NCI-H345 (cell line): ENCODE measurements at places on chromosomes 3 and 15.

DNA sequence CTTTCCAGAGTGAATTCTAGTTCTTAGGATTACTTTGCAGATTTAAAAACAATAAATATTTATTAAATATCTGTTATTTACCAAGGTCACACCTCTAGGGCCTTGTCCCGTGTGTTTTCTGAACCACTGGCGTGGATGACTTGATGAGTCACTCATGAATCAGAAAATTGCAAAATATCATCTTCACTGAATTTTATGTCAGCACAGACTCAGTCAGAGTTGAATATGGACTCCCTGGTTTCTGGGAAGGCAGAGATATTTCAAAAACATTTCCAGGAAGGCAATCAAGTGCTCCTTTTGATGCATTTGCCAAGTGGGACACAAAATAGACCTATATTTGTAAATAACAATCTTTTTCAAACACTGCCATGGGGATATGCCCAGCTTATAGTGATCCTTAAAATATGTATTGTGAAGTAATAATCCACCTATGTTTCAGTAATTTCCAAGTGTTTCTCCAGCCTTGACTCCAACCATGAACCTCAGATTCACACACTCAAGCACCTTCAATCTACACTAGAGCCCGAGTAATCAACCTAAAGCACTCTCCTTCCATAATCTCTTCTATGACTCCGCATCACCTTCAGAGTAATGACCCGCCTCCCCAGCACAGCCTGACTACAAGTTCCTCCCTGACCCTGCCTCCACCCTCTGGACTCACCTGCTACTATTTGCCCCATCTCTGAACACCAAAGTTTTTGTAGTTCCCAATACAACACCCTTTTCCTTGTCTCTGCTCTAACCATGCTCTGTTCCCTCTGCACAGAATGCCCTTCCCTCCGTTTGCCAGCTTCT lies 24.3 kb downstream of the DPH3 start:
- DNase-seq, result no peak

- no peak for DNase-seq
Observed at GRCh38 chr15:79283252-79284048, 928 bp downstream of the ANKRD34C start.

GRCh38 chr15:100926258-100926657 lies 7.1 kb downstream of the LRRK1 start:
- no peak for DNase-seq

DNA sequence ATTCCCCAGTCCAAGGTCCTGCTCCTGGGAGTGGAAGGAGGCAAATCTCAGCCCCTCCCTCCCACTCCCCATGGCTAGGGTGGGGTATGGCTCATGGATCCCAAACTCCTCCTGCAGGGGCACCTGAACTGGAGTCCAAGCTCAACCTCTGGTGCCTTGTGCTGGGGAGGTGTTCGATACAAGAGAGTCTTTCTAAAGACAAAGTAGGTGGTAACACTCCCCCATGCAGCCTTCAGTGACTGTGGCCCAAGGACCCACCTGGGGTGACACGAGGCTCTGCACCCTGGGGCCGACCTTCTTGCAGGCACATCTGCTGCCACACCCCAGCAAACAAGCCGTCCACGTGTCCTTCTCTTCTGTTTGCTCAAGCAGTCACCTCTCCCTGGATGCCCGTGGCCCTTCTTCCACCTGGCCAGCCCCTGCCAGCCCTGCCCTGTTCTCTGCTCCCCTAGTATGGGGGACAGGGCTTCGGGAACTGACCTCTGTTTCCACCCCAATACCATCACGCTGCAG lies 36.7 kb upstream of the SLC6A11 start:
- no peak for DNase-seq

DNA sequence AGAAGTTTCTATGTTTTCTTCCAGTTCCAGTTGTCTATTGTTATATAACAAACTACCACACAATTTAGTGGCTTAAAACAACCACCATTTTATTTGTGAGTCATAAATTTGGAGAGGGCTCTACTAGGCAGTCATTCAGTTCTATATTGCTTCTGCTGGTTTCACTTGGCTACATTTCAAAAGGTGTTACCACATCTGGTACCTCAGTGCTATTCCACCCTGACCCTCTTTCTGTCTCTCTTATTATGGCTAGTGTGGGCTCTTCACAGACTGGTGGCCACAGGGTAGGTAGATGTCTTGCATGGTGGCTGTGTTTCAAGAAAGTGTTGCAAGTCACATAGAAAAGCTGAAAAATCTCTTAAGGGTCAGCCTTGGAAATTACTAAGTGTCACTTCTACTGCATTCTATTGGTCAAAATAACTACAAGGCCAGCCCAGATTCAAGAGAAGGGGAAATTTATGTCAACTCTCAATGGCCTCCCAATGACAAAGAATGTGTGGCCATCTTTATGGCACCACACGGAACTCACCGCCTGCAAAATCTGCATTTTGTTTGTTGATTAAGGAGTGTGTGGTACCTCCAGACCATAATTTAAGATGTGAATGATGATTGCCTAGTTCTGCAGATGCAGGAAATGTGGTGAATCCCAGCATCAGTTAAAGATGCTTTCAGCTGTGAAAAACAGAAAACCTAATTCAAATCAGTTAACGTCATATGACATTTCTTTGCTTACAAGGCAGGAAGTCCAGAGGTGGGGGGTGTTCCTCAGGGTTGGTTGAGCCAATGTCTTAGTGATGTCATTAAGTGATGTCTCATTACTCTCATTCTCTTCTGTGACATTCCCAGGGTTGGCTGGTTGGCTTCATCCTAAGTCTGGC lies 105.8 kb upstream of the RASGRP1 start:
- DNase-seq, result no peak

GRCh38 chr15:88113613-88114308 lies 142.8 kb downstream of the NTRK3 start:
- no peak for DNase-seq

GRCh38 chr15:63497642-63498467 lies 6.5 kb upstream of the USP3 start:
- DNase-seq, result no peak

GRCh38 chr3:50600841-50601591 lies 10.6 kb downstream of the CISH start:
- peak; percentile 83 for DNase-seq

DNA sequence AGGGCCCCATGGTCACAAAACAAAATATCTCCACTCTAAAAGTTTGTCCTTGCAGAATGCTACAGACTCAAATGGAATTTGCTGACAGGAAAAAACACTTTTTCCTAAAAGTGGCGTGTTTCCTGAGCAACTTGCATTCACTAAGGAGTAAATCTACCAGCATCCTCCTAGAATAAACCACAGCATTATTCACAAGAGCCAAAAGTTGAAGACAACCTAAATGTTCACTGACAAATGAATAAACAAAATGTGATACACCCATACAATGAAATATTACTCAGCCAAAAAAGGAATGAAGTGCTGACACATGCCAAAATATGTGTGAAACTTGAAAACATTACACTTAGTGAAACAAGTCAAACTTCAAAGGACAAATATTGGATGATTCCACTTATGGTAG lies 28.9 kb downstream of the ITGB5 start:
- DNase-seq, result no peak

GRCh38 chr15:22806156-22806555 lies 19.7 kb downstream of the NIPA1 start:
- no peak for DNase-seq

- DNase-seq, result no peak
Observed at GRCh38 chr3:188553569-188553968, 399.6 kb downstream of the LPP start.

DNA sequence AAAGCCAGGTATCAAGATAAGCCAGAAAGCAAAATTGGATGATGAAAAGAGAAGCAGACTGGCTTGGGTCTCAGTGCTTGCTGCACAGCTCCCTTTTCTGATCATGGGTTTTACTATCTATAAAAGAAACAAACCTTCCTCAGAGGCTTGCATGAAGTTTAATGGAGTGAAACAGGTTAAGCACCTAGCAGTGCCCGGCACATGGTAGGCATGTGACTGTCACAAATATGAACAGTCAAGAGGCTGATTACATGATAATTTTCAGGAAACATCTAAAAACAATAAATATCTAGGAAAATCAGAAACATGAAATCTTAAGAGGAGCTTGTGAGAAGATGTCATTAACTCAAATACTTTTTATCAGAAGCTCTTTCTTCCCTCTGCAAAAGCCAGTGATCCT lies 519.2 kb downstream of the EPHB1 start:
- DNase-seq, result no peak

DNA sequence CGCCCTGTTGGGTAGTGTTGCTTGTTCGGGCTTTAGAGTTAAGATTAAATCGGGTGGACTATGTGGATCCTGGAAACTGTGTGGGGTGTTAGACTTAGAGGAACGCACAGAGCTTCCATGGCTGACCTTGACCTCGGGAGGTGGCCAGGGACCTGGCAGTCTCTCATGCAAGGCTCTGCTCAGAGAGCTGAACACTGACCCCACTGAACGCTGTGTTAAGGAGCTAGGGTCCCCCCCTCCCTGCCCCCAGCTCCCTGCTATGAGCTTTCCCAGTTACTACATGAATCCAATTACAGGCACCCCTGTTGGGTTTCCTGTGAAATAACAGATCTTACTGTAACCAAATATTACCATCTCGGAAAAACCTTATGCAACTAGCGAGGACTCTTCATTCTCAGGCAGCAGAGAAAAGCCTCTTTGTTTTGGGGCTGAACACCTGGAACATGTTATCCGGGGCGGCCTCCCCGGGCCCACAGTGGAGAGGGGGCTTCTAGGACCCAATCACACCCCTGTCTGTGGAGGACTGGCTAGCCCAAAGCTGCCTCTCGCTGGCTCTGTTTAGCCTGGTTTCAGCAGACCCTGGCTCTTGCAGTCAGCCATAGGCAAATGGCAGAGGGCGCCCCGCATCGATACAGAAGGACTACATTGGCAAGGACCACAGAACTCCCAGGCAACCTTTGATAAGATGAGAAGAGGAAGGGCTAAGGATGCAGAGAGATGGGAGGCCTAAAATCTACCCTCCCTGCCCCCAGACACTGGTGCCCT lies 25.8 kb upstream of the ALDH1A3 start:
- no peak for DNase-seq

- no peak for DNase-seq
Observed at GRCh38 chr15:45139770-45140169, 10.0 kb downstream of the DUOX1 start.

GRCh38 chr15:76776480-76776879 lies 128.7 kb downstream of the SCAPER start:
- no peak for DNase-seq

DNA sequence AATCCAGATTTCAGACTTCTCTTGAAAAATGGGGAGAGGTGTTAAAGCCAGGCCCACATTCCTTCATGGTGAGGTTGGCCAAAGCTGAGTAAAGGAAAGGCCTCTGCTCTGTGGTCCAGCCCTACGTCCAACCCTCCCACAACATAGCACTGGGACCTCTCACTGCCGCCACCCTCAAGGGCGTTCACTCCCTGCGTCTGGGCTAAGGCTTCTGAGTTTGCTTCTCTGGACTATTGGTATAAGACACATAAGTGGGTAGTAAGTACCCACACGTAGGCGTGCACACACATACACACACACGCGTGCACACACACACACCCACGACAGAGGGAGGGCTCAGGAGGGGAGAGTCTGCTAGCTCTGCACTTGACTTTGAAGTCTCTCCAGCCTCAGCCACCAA lies 80.2 kb upstream of the PXYLP1 start:
- DNase-seq, result no peak

DNA sequence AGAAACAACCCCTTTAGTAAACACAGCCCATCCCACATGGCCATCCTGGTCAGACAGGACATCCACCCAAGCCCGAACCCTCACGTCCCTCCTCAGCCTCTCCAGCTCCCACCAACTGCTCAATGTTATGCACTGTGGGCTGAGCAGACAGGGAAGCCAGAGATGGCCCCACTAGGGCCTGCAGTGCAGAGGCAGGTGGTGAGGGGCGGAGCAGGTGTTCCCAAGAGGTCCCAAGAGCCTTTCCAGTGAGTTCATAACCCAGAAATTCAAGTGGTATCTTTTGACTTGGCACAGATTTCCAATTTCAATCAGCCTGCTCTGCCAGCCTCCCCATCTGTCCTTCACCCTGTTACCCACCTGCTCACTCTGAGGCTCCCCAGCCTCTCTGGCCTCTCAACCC lies 130.3 kb downstream of the LIPC start:
- DNase-seq, result peak; percentile 60

- peak; percentile 50 for DNase-seq
Observed at GRCh38 chr15:45199136-45199810, 11.5 kb upstream of the SHF start.

GRCh38 chr15:57640930-57641682 lies 49.4 kb downstream of the MYZAP start:
- no peak for DNase-seq

- DNase-seq, result no peak
Observed at GRCh38 chr3:141942006-141942405, 65.6 kb downstream of the ATP1B3 start.

- no peak for DNase-seq
Observed at GRCh38 chr15:80999623-81000036, 1.1 kb upstream of the TLNRD1 start.

DNA sequence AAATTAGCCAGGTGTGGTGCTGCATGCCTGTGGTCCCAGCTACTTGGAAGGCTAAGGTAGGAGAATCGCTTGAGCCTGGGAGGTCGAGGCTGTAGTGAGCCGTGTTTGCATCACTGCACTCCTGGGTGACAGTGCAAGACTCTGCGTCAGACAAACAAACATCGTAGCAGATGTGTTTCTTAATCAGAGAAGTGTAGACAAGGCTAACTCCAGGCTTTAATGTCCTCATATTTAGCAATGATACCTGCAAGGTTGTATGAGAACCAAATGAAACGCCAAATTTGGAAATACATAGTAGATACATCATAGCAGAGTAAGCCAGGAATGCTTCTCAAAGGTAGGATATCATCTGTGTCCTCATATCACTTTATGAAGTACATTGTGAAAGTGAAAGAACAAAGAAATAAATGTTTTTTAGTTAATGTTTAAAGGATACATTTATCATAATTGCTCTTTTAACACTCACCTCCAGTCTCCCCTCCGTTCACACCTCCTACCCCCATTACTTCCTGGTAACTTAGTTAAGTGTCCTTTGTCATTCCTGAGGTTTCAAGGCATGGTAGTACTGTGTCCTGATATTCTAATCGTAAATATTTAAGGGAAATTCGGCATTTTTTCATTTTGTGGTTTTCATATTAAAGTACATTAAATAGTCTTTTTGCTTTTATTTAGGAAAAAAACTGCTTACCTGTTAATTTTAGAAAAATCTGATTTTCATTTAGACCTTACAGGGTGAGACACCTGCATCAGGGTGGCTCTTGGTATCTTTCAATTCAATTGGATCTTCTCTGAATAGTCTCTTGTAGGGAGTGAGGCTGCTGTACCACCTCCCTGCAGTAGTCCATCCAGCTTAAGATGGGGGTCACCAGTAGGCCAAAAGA lies 96.1 kb downstream of the OPA1 start:
- DNase-seq, result no peak

- DNase-seq, result no peak
Observed at GRCh38 chr3:197404030-197404429, 105.6 kb upstream of the DLG1 start.

DNA sequence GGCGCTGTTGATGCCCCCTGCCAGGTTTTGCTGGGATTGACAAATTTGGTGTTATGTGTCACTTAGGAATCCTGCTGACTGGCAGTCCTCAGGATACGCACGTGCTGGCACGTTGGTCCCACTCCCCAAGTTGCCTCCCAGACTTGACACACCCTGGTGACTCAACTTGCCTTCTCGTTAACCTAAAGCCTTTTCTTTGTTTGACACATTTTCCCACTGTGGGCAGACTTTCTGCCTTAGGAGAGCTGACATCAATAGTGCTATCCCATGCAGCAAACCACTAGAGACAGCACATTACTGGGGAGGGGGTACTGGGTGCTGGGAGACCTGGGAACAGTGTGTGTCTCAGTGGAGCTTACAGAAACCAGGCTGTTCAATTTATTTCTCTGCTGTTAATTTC lies 104.3 kb downstream of the OXNAD1 start:
- no peak for DNase-seq
